ENCODE measurements at places on chromosomes 6 and 20.

DNA sequence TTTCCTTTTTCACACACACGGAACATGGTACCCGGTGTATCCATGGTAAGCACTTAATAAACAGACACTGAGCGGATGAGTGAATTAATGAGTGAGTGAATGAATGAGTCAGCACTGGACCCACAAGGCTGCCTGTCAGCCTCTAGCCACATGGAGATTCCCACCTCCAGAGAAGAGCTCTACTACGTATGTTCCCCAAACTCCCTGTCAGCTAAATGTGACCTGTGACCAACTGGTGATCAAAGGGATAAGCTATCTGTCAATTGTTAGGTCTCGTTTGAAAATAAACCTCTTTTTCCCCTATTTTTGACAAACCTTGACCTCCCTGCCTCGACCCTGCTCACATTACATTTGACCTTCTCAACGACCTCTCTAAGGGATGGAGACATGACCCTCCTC is 24.5 kb upstream of the TAF8 start:
- no peak for DNase-seq

DNA sequence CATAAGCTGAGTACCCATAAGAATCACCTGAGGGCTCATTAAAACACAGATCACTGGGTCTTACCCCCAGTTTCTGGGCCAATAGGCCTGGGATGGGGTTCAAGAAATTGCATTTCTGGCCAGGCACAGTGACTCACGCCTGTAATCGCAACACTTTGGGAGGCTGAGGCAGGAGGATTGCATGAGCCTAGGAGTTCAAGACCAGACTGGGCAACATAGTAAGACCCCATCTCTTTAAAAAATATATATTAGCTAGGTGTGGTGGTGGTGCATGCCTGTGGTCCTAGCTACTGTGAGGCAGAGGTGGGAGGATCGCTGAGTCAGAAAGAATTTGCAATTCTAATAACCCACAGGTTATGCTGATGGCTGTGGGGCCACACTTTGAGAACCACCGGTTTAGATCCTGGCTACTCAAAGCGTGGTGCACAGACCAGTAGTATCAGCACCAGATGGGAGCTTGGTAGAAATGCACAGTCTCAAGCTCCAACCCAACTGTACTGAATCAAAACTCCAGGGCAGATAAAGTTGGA is 2.0 kb downstream of the CCM2L start:
- no peak for DNase-seq

- no peak for DNase-seq
Observed at GRCh38 chr6:3870528-3870925, 21.4 kb downstream of the FAM50B start.

- DNase-seq: no peak
Observed at GRCh38 chr20:58868795-58869194, 16.3 kb downstream of the GNAS start.

DNA sequence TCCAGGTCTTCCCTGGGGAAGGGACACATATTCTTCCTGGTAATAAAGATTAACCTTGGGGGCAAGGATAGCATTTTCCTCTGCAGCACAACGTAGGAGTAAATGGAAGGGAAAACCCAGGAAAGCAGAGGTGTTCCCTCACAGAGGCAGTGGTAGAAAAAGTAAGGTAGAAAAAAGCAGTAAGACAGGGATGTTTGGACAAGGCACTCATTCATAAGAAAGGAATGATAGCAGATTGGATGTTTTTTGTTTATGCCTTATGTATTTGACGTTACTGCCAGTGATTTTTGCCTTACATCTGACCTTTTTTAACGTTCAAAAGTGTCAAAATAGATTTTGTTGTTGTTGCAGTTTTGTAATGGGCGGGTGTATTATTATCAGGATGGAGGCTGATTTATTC is 395.0 kb downstream of the CDKAL1 start:
- DNase-seq: no peak

Measured in EL (cell line).